ENCODE measurements at places on chromosomes 6 and 20.

DNA sequence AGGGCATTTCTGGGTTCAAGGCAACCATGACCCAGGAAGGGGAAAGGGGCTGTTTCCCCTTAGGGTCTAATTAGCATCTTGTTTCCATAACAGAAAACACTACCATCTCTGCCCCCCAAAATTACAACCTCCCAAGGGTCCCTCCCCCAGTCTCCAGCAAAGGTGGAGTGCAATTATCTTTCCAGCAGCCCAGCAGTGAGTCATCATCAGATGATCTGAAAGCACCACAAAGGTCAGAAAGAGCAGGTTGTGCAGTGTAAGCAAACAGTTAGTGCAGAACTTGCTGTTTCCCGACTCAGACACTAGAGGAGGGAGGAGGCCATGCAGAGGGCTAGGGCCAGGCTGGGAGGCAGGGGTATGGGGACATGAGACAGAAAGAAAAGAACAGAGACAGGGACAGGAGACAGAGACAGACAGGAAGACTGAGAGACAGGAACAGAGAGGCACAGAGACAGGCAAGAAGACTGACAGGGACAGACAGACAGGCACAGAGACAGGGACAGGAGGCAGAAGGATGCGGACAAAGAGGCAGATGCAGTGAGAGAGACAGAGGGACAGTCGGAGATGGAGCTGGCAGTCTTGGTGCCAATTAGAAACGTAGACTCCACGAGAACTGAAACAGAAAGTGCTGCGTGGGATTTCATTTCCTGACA, 62.5 kb downstream of the PYGB start:
- DNase-seq = peak; percentile 88

DNA sequence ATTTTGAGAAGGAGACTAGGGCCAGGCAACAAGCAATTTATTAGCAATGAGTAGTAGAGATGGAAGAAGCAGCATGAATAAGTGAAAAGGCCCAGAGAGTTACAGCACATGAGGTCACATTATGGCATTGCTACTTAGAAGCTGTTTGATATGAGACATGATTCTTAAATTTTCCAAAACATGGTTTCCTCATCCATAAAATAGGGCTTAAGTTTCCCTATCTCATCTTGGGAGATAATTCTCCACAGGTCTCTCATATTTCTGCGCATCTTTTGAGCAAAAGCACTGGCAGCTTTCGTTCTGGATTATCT, 656.1 kb downstream of the EPHA7 start:
- DNase-seq = no peak

- no peak for DNase-seq
Observed at GRCh38 chr6:113464536-113464935, 392.6 kb upstream of the MARCKS start.

DNA sequence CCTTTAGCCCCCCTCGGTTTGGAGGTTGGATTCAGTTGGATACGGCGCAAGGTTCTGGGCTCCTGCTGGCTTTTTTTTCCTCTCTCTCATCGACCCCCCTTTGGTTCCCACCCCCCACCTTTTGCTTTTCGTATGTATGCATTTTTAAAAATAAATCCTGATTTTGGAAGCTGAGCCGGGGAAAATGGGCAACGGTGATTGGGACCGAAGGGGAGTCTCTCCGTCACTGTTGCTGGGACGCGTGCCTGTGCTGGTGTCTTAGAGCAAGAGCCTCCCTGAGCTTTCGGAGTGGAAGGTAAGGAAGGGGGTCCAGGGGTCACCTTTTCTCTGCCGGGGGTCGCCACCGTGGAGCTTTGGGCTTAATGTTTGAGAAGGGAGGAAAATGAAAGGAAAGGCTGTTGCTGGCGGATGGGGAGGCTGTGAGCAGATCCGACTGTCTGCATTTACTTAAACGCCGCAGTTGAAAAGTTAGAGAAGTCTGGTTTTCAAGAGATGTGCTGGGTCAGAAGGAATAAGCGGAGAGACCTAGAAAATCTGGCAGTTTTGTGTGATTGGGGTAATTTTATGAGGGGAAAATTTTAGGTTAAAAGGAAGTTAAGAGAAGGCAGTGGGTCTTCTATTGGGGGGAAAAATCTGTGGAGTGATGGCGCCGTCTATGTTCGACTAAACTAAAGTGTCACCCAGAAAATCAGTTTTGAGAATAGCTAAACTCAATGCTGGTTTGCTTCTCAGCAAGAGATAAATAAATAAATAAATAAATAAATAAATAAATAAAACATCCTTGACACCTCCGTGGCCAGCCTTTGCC, 828 bp downstream of the ADGRB3 start:
- peak; percentile 22 for DNase-seq

- no peak for DNase-seq
Observed at GRCh38 chr6:70479236-70479635, 65.9 kb downstream of the FAM135A start.

DNA sequence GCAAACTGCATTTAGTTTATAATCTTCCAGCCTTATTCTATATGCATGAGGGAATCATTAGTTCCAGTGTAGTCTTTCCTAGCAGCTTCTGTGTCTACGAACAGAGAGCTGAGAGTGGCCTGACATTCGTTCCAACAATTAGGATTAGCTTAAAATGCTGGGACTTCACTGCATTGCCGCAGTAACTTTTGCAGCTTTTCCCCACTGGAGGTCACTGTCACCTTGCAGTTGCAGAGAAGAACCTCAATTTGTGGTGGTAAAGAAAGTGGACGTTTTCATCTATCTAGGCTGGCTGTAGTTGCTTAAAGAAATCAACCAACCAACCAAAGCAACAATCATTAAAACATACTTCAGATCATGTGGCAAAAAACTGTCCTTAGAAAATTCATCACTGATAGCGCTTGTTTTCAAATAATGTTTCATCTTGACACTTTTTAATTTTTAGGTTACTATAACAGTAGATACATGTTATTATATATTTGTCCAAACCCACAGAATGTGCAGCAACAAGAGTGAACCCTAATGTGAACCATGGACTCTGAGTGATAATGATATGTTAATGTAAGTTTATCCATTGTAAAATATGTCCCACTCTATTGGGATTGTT, 12.2 kb downstream of the MYLK4 start:
- peak; percentile 67 for DNase-seq

Measured in GM03348 (cell line).